ENCODE measurements at places on chromosomes 5 and 9.

- DNase-seq = no peak
Measured at GRCh38 chr5:39598661-39599248, 174.0 kb upstream of the DAB2 start.

- DNase-seq = no peak
Measured at GRCh38 chr9:83034587-83034986, 28.4 kb downstream of the RASEF start.

DNA sequence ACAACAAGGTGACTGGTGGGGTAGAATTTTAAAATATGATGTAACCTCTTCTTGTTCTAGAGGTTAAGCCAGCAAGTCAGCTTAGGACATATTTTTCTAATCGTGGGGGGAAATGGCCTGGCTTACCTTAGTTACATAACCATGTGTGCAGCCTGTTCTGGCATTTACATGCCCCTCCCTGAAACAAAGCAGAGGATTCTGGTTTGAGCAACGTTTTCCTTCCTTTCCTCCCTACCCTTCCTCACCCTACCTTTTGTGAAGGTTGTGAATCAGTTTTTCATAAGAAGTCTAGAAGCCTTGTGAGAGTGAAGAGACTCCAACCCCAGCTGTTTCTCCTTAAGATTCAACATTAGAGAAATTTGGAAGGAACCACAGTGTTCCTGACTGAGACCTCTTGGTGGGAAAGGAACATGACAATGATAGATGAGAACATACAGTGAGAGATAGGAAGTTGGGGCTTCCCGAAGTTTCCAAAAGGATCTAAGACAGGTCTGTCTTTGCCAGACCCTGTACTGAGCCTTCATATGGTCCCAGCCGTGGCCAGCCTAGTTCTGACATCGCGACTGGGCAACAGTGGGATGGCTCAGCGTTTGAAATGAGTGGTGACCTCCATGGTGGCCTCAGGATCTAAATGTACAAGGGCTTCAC lies 365.2 kb downstream of the SPATA31D1 start:
- no peak for DNase-seq

DNA sequence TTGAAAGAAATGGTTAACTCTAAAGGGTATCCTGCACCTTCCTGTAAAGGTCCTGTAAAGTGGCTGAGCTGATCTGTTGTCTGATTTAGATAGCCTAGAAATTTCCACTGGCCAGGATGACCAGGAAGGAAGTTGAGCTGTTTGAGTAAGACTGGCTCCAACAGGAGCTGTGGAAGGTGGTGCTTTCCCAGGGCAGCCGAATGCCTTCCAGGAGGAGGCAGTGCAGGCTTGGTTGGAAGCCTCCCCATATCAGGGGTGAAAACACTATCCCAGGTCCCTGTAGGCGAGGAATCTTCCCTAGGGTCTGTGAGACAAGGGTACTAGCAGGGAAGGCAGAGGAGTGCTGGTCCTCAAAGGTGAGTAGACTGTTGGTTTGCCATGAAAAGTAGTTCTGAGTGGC lies 98.4 kb downstream of the LIX1 start:
- DNase-seq = no peak

DNA sequence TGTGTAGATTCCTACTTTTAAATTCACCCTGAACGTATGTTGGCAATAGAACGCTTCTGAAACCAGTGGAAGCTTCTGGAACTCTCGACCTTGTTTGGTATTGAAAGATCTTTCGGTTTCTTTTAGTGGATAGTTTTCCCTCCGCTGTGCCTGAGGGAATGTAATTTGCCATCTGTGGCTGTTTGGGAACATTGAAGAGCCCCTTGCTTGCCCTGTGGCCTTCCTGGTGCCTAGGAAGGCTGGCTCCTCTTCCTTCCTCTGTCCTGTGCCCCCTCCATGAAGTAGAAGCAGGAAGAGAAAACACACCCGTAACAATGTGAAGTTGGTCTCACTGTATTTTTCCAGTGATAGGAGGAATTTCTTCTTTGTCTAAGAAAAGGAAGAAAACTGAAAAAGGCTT lies 274.3 kb downstream of the AOPEP start:
- no peak for DNase-seq

GRCh38 chr5:153623124-153623523 lies 132.7 kb downstream of the GRIA1 start:
- no peak for DNase-seq

DNA sequence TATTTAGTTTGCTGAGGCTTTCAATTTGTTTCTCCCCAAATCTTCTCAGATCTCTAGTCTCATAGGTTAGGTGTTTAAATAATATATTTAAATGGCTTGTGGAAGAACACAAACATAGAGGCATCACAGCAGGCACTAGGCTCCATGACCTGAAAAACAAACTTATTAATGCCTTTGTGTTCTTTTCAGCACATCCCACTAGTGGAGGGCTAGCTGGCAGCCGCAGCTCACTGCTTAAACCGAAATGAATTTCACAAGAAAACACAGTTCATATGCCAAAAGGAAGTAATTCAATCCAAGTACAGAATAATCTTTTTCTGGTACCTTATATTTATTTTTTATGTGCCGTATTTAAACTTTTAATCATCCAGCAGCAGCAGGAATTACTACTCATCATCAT lies 382.5 kb downstream of the PLK2 start:
- no peak for DNase-seq

- no peak for DNase-seq
Measured at GRCh38 chr5:180139731-180140055, 68.1 kb upstream of the RNF130 start.

DNA sequence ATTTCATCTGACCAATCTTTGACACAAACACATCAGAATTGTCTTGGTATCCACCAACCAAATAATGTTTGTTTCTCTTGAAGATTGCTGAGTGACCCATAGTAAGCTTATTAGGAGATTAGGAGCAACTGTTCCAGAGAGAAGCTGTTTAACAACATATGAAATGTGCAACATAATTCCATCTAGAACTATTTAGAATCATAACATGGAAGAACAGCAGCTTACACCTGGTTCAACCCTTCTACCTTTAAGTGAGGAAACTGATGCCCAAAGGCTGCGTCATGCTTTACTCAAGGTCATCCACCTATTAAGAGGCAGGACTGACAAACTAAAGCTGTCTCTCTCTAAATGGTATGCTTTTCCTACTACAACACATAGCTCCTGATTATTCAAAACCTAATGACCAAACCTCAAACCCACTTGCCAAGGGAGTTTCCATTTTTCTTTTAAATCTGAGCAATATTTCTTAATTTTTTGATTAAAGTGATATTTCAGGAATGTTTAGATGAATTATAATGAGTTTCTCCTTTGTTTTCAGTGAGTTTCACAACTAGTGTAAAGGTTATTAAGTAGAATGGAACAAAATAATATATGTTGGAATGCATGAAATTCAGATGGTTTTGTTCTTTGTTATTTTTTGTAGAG lies 545.9 kb downstream of the RAB3C start:
- no peak for DNase-seq

DNA sequence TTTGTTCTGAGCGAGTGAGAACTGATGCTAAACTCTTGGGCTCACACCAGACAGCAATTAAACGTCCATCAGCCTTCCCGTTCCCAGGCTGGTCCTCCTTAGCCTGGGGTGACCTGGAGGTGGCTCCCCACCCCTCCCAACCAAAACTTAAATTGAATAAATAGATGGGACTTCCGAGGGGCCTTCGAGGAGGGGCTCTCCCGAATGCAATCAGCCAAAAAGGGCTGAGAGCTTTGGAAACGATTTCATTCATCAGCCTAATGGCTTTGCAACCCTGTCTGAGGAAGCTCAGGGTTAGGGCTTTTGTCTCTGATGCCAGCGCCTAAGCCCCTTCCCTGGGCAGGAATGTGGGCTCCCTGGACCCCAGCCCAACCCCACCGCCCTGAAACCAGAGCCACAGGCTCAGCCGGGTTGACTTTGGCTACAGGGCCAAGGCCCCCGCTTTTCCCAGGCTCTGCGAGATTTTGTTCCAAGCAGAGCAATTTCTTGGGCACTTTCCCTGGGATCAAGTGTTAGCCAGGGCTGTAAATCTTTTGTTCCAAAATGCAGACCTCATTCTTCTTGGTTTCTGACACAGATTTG lies 29.2 kb downstream of the LHX3 start:
- DNase-seq = no peak

DNA sequence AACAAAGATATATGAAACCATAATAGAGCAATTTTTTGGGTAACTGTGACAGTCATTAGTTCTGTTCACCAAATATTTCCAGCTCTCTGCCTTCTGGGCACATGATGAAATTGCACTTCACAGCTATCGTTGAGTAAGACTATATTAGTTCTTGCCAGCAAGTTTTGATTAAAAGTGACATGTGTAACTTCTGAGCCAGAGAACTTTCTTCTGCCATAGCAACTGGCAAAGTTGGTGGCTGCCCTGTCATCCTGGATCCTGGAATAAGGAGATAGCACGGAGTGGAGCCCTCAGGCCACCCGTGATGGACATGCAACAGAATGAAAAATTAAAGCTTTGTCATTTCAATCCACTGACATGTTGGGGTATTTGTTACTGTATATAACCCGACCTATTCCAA lies 194.4 kb upstream of the VCAN start:
- DNase-seq = no peak

DNA sequence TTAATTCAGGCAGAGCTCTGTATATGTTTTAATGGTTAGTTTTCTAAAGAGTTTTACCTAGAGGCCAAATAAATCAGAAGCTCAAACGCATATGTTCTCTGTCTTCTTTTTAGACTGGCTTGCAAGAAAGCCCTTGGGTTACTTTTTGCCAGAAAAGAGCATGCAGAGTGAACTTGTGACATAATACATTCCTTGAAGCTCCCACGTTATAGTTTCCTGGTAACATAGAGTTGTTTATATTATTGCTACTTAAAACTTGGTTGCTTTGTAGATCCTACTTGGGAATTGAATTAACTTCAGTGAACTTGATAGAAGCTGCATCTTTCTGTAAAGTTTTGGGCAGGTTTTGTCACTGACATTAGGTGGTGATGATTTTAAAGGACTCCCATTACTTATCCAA lies 102.9 kb downstream of the C9orf152 start:
- no peak for DNase-seq

DNA sequence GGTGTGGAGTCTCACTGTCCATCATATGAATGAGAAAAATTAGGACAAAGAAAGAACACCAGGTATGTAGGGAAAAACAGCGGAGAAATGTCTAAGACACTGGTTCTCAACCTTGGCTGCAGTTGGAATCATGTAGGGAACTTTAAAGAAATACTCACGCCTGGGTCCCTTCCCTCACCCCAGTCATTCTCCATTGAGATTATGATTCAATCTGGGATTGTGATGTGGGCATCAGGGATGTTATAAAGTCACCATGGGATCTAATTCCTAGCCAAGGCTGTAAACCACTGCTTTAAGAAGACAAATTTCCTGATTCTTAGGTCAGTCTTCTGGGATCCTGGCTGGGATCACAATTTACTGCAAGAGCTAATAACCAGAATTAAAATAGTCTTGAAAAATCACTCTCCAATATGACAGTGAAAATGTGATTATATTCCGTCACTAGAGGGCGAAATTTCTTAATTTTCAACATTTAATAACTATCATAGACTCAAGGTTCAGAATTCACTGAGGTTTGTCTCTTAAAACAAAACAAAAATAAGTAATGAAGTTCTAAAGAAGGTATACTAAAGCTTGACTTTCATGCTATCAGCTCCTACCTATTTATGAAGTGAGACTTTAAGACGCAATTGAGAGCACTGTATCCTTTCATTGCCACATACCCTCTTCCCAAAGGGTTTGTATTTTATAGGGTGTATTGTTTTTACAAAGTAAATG lies 60.5 kb downstream of the GLDC start:
- DNase-seq = peak; percentile 37

GRCh38 chr5:152305525-152305924 lies 99.6 kb downstream of the NMUR2 start:
- DNase-seq = no peak

DNA sequence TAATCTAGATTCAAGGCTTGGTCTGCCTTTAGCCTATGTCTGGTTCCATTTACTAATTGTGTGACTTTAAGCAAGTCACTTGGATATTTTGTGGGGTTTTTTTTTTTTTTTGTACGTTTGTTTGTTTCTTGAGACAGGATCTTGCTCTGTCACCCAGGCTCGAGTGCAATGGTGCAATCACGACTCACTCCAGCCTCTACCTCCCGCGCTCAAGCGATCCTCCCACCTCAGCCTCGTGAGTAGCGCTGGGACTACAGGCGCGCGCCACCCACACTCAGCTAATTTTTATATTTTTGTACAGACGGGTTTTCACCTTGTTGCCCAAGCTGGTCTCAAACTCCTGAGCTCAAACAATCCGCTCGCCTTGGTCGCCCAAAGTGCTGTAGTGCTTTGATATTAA lies 1.1 kb upstream of the PFDN1 start:
- no peak for DNase-seq

DNA sequence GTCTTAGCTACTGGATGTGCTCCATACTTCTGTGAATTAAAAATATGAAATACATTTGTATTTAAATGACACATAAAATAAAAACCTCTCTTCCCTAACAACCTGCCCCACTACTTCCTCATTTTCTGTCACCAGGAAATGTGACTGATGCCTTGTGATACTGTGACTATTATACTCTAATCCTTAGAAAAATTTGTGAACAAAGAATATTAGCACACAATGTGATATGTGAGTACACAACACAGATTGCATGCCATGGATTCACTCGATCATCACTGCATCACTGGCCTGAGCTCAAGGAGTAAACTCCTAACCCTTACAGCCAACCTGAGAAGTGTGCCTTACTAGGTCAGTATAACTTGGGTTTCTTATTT lies 281.0 kb downstream of the EFNA5 start:
- no peak for DNase-seq

GRCh38 chr9:98208635-98209034 lies 16.2 kb upstream of the CORO2A start:
- DNase-seq = no peak

DNA sequence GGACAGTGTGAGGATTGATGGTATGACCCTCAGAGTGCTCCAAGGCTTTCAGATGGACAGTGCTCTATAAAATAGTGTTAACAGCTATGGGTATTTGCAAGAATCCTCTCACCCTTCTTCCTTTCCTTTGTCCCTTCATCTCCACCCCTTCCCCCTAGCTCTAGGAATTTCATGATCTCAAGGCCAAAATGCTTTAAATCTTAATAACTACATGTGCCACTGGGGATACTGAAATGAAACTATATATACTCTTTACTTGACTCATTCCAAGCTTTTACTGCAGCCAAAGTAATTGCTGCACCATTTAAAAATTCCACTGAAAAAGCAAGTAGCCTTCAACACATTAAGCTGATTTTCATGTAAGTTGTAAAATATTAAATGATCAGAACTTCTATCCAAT lies 361.6 kb upstream of the SLC30A5 start:
- no peak for DNase-seq

- no peak for DNase-seq
Measured at GRCh38 chr9:126880947-126881332, 20.5 kb downstream of the ZBTB34 start.

- DNase-seq = no peak
Measured at GRCh38 chr5:160237571-160238093, 8.3 kb downstream of the FABP6 start.

DNA sequence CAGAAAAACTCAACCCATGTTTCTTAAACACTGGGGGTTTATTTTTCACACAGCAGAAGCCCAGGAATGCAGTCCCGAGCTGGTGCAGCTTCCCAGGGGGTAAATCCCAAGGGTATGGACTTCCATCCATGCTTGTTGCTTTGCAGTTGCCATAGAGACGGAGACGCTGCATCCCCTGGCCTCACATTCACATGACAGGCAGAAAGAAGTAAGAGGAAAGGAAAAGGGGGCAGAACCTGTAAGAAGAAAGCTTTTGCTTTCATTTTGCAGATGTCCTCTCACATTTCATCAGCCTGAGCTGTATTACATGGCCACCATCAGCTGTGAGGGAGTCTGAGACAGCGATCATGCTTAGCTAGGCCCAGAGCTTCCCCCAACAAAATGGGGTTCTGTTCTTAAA lies 321.0 kb downstream of the AGTPBP1 start:
- no peak for DNase-seq

All from activated CD4-positive, alpha-beta T cell treated with anti-CD3 and anti-CD28 coated beads, Interleukin-10, Interleukin-2, amounts not matched to agents 100 ng/mL and 50 ng/mL, durations not matched to agents 16 hours and 8 hours (primary cell).